Ureter (tissue), 1 donor: ENCODE measurements at places on chromosomes 13 and 19. TPM values are rescaled to one million over a fixed set of nuclear protein-coding genes. Genes with fewer than 3 reads are reported as not detected.

The FSD1 gene
- total RNA-seq, result not detected

The TPTE2 gene
- total RNA-seq, result 0.44 TPM

The ZNF527 gene
- 7.5 TPM for total RNA-seq

The YJEFN3 gene
- 14.1 TPM for total RNA-seq

The GPR4 gene
- total RNA-seq, result 5.1 TPM
